Cardiac ventricle fibroblast (primary cell): ENCODE measurements at places on chromosomes 12 and 14. TPM values are rescaled to one million over a fixed set of nuclear protein-coding genes. Genes with fewer than 3 reads are reported as not detected.

C1S gene
- 537 and 545 TPM in 2 replicates for total RNA-seq

ESPL1 gene
- total RNA-seq, result 1.1 and 3.6 TPM in 2 replicates

USP30 gene
- 6.7 and 18.8 TPM in 2 replicates for total RNA-seq

ABCC9 gene
- 3.6 and 4.1 TPM in 2 replicates for total RNA-seq

EPS8 gene
- total RNA-seq, result 180 and 188 TPM in 2 replicates

LGMN gene
- total RNA-seq, result 127 and 137 TPM in 2 replicates

OR6J1 gene
- total RNA-seq, result not detected in 2 replicates

DNAH10 gene
- 0.19 and 0.24 TPM in 2 replicates for total RNA-seq

KCNC2 gene
- not detected in 2 replicates for total RNA-seq

ADCY4 gene
- total RNA-seq, result 0.94 and 2.1 TPM in 2 replicates

C12orf54 gene
- total RNA-seq, result not detected in 2 replicates

RPS29 gene
- total RNA-seq, result 5,836 and 7,362 TPM in 2 replicates

BDKRB1 gene
- total RNA-seq, result 0.12 and 0.59 TPM in 2 replicates

FBXO33 gene
- 6.9 and 9.7 TPM in 2 replicates for total RNA-seq

FAIM2 gene
- total RNA-seq, result 209 and 210 TPM in 2 replicates

GPRC5D gene
- total RNA-seq, result not detected in 2 replicates

CLEC6A gene
- total RNA-seq, result not detected in 2 replicates

KRT81 gene
- not detected in 2 replicates for total RNA-seq

FAM181A gene
- total RNA-seq, result not detected in 2 replicates

MTERF2 gene
- total RNA-seq, result 2.7 and 4.0 TPM in 2 replicates

FERMT2 gene
- total RNA-seq, result 86.3 and 93.8 TPM in 2 replicates

SDR9C7 gene
- total RNA-seq, result not detected in 2 replicates

VASH1 gene
- total RNA-seq, result 10.1 and 14.4 TPM in 2 replicates

GPR84 gene
- total RNA-seq, result not detected in 2 replicates

C12orf76 gene
- total RNA-seq, result 17.5 and 18.0 TPM in 2 replicates

FGF6 gene
- not detected in 2 replicates for total RNA-seq

COQ5 gene
- 17.8 and 24.1 TPM in 2 replicates for total RNA-seq

GDF3 gene
- total RNA-seq, result not detected in 2 replicates

PZP gene
- not detected in 2 replicates for total RNA-seq

KCNA1 gene
- under 0.01 and 0.29 TPM in 2 replicates for total RNA-seq
